Esophagus mucosa (tissue), 1 donor: ENCODE measurements at places on chromosomes 16 and 17.

DNA sequence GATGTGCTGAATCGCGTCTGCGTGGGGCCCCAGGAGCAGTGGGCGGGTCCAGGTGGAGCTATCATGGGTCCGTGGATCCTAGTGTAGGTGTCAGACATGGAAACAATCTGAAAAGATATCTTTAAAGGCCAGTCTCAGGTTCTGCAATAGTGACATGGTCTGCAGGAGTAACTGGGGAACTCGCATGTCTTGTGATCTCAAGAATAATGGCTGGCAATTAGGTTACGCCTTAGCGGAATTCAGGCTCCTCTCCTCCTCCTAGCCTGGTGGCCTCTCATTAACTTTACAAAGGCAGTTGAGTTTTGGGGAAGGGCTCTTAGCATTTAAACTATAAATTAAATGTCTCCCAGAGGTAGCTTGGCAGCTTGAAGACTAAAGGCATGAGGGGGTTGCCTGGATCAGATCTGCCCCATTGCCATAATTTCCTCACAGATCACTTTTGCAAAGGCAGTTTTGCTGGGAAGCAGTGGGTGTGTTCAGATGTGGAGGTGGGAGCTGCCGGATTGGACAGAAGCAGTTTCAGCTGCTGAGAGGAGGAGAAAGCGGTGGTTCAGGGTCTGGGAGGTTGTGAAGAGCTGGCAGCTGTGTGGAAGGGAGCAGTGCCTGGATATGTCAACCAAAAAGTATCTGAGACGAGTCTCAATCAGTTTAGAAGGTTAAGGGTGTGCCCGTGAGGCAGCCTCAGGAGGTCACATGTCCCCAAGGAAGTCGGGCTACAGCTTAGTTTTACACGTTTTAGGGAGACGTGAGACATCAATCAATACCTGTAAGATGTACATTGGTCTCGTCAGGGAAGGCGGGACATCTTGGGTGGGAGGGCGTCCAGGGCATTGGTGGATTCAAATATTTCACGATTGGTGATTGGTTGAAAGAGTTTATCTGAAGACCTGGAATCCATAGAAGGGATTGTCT lies 2.7 kb downstream of the TBCD start:
- ATAC-seq, result peak; percentile 52

DNA sequence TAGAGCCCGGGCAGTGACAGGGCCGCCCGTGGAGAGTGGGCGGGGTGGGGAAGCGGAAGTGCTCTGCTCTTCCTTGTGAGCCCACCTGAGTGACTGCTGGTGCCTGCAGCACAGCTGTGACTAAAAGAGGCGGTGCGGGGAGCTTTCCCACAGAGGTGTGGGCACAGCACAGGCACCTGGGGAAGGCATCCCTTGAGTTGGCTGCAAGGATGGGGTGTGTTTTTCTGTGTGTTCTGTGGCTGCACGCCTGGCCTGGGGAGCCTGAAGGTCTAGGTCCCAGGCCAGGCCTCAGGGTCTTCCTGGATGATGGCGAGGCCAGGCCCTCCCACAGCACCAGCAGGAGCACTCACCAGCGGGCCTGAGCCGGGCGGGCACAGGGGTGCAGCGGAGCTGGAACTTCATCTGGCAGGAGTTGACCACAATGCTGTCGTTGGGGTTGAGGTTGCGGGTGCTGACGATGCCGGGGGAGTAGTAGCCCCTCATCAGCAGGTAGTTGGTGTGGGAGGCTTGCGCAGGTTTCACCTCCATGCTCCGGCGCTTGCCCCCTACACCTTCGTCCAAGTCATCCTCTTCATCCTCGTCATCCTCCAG lies 67.1 kb downstream of the IL21R start:
- ATAC-seq, result no peak

GRCh38 chr17:29149431-29150064 lies 30.6 kb downstream of the MYO18A start:
- ATAC-seq, result peak; percentile 63

- no peak for ATAC-seq
Observed at GRCh38 chr17:81080019-81080418, 45.1 kb downstream of the BAIAP2 start.

GRCh38 chr17:1384905-1385435 lies 15.1 kb downstream of the YWHAE start:
- ATAC-seq, result no peak

- no peak for ATAC-seq
Observed at GRCh38 chr17:15007147-15007553, 258.0 kb downstream of the PMP22 start.

DNA sequence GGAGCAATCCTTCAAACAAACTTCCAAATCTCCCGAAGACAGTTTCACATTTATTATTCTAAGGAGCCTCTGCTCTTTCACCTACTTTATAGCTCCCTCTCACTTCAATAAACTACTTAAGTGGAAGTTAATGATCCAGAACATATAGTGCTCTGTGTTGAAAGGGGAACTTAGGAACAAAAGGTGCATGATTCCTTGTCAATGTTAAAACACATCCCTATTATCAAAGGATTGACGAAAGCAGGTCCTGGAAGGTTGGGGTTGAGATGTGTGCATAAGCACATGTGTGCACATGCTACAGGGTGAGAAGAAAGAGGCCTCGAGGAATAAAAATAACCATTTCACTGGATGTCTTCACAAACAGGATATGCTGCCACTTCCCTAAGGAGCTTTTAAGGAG lies 170.3 kb downstream of the SLC39A11 start:
- ATAC-seq, result peak; percentile 76

- peak; percentile 90 for ATAC-seq
Observed at GRCh38 chr16:9061358-9061813, 30.1 kb upstream of the HAPSTR1 start.

- no peak for ATAC-seq
Observed at GRCh38 chr17:62126292-62126691, 61.2 kb upstream of the MED13 start.

DNA sequence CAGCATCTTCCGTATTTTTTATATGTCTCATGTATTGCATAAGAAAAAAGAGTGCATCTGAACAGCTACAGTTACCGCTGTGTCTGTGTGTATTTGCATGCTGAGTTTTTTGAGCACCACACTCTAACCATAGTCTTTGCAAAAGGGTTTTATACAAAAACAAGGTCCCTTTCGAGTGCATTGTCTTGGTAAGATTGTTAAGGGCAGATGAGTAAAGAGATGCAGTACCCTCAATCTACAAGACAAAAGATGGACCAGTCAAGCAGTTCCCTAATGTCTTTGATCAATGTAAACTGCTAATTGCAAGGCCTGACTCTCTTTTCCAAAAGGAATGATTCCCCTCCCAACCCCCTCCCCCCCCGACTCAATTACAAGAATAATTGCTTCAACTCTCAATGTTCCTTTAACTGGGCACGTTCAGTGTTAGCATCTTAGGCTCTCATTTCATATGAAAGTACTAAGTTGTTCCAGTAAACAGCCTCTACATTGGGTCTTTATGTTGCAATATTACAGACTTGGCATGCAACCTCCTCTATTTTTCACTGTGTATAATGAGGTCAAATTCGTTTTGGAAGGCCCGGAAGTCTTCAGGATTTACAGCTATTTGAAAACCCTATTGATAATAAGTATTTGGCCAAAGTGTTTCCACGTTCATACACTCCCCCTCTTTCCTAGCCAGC lies 471.4 kb upstream of the RBFOX1 start:
- ATAC-seq, result no peak

- ATAC-seq, result peak; percentile 36
Observed at GRCh38 chr16:55710466-55710865, 54.7 kb downstream of the SLC6A2 start.

GRCh38 chr17:41967141-41967920 lies 736 bp downstream of the CNP start:
- ATAC-seq, result peak; percentile 0

GRCh38 chr16:85276258-85276657 lies 164.0 kb upstream of the CIBAR2 start:
- no peak for ATAC-seq

GRCh38 chr17:17668775-17669579 lies 12.3 kb upstream of the RAI1 start:
- ATAC-seq, result no peak
